ENCODE measurements at places on chromosomes 3 and 15.

DNA sequence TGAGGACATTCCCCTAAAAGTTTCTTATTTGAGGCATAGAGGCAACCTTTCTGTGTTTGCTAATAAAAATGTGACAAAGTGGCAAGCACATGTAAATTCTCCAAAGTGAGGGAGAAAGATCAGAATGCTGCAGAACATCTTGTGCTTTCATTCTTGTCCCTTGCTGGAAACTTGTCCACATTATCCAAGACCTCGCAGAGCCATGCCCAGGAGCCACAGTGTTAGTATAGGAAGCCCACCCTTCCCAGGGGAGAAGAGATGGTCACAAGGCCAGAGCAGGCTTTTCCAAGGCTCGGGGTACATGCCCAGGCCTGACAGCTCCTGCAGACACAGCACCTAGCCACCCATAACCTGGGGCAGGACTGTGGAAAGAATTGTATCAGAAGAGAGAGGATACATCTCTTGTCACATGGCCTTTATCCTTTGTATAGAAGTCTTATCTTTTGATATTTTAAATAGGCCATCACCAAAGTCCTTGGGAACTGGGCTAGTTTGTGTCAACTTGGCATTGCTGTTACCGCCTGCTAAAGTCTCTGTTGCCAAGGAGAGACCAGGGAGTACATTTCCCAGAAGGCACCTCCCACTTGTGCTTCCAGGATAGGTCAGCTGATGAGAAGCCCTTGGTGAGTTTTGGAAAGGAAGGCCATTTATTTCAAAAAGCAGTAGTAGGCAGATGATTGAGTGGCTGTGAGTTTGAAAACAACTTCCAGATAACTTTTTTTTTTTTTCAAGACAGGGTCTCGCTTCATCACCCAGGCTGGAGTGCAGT lies 10.5 kb downstream of the DLEC1 start:
- DNase-seq = no peak

DNA sequence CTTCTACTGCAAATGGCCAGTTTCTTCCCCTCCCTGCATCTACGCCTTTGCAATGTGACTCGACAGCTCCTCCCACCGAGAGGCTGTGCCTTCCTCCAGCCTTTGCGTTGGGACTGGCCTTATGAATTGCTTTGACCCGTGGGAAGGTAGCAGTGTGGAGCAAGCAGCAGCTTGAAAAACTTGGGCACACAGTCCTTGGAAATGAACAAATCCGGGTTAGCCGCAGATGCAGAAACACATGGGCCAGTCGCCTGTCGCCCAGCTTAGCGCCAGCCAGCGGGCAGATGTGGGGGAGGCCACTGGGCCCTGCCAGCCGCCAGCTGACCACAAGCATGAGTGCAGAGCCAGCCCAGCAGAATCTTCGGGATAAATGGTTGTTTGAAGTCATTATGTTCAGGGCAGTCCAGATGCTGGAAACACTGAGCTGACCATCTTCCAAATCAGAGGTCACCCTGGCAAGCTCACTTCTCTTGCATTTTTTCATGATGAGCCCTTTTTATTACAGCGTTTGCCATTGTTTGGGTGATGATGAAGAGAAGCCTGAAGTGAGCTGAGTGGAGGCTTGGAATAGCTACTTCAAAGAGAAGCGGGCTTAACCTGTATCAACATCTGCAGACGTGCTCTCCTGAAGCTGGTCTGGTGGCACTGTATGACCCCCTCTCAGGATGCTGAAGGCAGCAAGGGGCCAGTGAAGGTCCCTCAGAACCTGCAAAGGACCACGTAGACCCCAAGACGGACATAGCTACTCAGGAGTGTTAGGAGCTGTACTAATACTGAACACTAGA lies 9.8 kb downstream of the SELENOS start:
- no peak for DNase-seq

- no peak for DNase-seq
Observed at GRCh38 chr3:133675631-133676335, 14.0 kb upstream of the TOPBP1 start.

DNA sequence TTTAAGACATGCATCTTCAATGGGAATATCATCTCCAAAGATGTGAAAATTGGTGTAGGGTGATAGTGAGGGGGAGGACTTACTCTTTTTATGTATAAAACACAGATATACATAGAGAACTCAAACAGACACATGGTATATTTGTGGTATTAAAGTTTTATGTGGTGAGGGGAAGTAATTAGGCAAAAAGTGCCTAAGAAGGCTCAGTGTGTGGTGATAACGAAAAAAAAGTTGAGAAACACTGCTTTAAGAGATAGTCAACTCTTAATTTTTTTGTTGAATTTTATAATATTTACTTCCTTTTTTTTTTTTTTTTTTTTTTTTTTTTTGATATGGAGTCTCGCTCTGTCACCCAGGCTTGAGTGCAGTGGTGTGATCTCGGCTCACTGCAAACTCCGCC lies 174.2 kb upstream of the FRMD4B start:
- DNase-seq = no peak

- no peak for DNase-seq
Observed at GRCh38 chr3:162718697-162719096, 1222.1 kb downstream of the OTOL1 start.

- peak; percentile 23 for DNase-seq
Observed at GRCh38 chr3:37765591-37766488, 95.8 kb upstream of the CTDSPL start.

DNA sequence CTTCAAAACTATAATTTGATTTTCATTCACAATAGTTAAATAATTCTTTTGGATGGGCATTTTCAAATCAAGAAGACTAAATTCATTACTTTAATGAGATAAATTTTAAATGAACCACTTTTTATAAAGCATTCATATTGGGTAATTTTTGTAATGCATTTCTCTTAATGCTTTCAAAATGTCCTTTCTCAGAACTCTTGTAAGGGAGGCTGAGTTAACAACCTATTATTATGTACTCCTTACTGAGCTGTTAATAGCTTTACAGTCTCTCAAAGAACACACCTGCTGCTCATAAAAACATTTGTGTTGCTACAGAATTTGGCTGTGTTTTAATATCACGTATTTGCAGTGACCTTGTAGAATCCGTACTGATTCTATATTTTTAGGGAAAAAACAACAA lies 334.0 kb upstream of the ARL6 start:
- no peak for DNase-seq

DNA sequence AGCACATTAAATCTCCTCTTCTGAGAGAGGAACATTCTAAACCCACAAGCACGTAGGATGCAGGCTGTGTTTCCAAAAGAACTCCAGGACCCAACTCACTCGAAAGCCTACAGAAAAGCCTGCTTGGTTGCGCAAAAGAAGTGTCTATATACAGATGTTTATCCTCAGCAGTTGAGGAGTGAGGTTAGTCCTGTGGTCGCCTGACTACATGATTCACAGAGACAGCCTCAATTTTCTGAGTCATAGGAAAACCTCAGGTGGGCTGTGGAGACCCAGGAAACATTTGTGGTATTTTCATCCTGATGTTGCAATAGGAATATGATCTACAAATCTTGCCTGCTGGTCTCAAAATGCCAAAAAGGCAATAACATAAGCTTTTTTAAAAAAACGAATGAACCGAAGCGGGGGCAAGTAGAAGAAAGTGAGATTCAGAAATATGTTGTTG lies 183.8 kb upstream of the THRB start:
- peak; percentile 88 for DNase-seq

DNA sequence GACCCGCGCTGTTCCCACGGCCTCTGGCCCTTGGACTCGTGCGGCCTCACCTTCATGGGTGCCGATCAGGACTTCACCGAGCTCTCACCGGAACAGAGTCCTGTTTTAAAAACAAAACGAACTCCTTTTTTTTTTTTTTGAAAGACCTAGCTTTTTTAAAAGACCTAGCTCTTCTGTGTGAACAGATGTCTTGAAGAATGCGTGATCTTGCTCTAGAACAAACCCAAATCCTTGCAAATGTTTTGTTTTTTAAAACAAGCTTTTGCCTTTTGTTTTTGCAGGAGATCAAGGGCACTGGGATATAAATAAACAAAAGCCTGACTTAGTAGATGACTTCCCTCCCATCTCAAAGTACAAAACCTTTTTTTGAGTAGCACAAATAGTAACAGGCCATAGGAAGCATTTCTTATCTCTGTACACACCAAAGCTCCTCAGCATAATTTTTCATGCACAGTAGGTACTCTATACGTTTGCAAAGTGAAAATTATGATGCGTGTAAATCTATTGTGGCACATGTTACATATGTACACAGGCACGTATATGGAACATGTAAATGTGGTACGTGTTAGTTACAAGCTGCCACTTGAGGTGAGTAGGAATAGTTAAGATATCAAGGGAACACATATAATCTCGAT lies 1.1 kb upstream of the MSL2 start:
- no peak for DNase-seq

- DNase-seq = no peak
Observed at GRCh38 chr3:150074697-150075416, 104.2 kb upstream of the PFN2 start.

- DNase-seq = peak; percentile 61
Observed at GRCh38 chr3:9778143-9779074, 8.7 kb upstream of the CAMK1 start.
